ENCODE measurements at places on chromosomes 4 and X.

- DNase-seq, result no peak
These were observed 68.4 kb upstream of the BMP2K start for GRCh38 chr4:78707793-78708192.

GRCh38 chr4:33722800-33723516, 2521.4 kb downstream of the ARAP2 start:
- DNase-seq, result no peak

GRCh38 chrX:75156531-75156945, 455 bp upstream of the ABCB7 start:
- peak; percentile 15 for DNase-seq

GRCh38 chr4:120447774-120448173, 381.1 kb upstream of the MAD2L1 start:
- no peak for DNase-seq

DNA sequence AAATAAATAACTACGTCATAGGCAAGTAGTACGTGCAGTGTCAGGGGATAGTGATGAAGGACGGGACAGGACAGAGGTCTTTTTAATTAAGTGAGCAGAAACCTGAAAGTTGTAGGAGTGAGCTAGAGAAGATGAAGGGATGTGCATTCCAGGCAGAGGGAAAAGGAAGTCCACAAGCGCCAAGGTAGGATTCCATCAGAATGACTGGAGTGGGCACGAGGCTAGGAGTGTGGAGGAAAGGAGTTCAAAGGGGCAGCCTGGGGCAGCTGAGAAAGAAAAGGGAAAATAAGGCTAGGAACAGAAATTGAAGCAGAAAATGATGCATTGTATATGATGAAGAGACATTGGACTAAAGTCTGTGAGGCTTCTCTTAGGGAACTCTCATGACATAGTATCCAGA, 192.2 kb upstream of the TLL1 start:
- no peak for DNase-seq

DNA sequence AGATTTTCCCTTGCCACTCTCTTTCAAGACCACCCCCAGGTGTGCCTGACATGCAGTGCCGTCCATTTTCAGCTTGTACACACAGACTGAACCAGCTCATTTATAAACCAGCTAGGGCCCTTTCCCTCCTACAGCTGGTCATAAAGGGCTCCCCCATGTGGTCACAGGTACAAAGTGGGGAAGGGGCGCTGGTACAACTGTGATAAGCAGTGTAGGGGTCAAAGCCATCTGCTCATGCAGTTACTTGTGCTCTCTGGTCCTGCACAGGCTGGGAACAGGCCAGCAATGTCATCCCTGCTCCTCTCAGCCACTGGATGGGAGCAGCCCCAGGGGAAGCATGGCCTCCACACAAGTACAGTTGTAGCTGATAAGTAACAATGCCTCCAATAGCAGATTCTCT, 20.6 kb downstream of the GABRQ start:
- DNase-seq, result no peak

DNA sequence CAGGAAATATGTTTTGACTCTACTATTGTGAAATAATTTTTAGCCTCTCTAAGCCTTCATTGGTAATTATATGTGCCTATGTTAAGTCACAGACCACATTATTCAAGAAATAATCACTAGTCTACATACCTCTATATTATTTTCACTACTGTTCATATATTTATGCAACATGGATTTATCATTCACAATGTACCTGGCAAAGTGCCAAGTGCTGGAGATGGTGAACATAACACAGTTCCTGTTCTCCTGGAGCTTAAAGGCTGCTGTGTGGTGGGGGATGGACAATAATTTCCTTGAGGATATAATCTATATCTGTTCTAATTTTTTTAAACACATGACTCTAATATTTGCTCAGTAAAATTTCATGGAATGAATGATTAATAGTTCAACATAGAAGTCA, 527.7 kb upstream of the CXorf51A start:
- no peak for DNase-seq

DNA sequence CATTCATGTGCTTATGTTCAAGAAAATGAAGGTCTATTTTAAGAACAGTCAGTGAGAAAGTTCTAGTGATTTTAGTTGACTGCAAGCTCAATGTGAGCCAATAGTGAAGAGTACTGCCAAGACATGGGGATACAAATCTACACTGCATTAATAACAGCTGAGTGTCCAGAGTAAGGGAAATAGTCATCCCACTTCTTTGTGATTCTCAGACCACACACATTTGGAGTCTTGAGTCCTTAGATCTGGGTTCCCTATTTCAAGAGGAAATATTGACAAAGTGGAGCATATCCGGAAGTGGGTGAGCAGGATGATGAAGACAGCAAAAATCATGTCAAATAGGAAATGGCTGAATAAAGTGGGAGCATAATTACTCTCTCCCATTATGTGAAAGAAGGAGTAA, 171.1 kb downstream of the LARP7 start:
- DNase-seq, result no peak

DNA sequence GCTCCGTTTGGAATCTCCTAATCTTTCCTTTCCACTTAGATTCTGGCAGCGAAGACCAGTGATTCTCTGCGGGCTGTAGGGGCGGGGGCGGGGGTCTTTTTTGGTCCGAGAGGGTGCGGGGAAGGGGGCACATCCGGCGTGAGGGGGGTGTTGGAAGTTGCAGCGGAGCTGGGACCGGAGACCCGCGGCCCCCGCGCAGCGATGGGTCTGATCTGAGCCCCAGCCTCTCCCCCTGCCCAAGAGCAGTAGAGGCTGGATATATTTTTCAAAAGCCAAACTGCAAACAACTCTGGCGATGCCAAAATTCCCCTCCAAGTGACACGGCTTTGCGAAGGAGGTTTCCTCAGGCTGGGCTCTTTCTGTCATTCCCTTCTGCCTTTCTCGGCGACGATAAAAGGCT, 355 bp downstream of the GRID2 start:
- no peak for DNase-seq

DNA sequence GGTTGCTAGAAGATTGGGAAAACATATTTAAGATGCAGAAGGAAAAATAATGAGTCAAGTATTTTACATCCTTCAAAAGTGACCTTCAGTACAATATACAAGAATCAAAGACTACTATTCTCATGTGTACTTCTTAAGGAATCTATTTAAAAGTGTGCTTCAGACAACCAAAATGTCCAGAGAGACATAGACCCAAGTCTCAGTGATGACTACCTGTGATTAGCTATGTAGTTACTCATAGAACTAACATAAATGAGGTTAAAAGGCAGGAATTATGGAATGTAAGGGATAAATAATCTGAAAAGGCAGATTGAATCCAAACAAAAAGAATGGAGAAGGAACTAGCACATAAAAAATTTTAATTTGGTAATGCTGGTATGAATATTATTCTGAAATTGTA, 634.7 kb upstream of the FAM241A start:
- no peak for DNase-seq

DNA sequence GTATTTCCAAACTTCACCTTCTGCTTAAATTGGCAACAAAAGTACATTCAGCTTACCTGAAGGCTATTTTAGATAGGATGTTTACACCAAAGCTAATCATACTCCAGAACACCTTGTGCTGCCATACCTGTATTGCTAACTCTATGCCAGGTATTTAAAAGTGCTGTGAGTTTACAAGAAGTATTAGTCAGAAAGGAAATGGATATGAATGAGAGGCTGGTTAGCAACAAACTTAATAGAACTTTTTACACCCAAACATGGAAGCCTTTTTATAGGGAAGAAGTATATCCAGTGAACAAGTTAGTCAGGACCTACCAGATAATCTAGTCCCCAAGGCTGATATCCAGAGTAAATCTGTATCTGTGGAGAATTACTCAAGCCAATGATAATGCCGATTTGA, 131.2 kb upstream of the SPRY1 start:
- DNase-seq, result no peak

- no peak for DNase-seq
These were observed 162.1 kb downstream of the SMIM20 start for GRCh38 chr4:26076000-26076587.

DNA sequence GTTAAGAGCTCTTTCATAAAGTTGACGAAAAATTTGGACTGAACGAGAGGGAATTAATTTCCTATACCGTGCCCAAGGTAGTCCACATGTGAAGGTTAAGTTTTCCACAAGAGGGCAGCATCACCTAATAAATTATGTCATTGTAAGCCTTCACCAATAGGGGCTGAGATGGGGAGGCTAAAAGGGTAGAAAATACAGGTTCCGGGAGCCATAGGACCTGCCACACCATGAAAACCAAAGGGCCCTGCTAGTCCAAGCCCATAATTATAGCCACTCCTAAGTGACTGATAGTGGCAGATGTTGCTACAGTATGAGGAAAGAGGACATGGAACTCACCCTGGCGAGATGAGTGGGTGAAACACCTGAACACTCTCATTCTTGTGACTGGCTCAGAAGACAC, 122.2 kb downstream of the SHROOM4 start:
- DNase-seq, result peak; percentile 43

DNA sequence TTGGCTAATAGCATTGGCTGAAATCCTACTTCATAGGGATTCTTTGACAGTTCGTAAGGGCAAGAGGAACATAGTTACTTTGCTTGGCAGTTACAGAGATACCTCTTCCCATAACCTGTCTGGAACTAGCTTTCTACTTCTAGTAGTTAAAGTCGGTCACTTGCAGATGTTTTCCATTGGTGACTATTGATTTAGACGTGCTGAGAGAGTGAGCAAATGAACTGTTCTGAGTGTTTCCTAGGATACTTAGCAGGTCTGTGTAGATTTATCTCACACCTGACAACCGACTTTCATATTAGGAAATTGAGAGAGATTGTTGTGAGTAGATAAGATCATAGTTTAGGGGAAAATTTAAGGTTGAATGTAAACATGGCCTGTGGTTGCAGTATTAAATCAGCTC, 116.8 kb downstream of the TSPAN7 start:
- DNase-seq, result no peak

GRCh38 chr4:137156054-137156453, 376.2 kb downstream of the PCDH18 start:
- no peak for DNase-seq

DNA sequence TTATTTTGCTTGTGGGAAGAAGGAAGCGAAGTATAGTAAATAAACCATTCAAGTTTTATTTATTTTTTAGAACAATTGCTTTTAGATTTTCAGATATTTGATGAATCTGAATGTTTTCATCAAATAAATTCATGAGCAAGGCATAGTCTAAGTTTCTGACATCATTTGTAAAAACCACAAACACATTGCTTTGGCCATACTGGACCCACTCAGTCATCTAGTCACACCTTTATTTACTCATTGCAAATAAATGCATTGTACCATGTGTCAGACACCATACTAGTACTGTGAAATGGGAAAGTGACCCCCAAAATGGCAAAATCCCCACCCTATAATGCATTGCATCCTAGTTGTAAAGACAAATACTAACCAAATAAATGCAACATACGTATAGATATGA, 449.1 kb upstream of the SMIM31 start:
- no peak for DNase-seq

GRCh38 chrX:152831391-152831790, 528 bp downstream of the NSDHL start:
- DNase-seq, result no peak

- DNase-seq, result no peak
These were observed 210.4 kb upstream of the HCCS start for GRCh38 chrX:10900585-10901289.

- no peak for DNase-seq
These were observed 32.9 kb upstream of the HGFAC start for GRCh38 chr4:3408793-3409330.

DNA sequence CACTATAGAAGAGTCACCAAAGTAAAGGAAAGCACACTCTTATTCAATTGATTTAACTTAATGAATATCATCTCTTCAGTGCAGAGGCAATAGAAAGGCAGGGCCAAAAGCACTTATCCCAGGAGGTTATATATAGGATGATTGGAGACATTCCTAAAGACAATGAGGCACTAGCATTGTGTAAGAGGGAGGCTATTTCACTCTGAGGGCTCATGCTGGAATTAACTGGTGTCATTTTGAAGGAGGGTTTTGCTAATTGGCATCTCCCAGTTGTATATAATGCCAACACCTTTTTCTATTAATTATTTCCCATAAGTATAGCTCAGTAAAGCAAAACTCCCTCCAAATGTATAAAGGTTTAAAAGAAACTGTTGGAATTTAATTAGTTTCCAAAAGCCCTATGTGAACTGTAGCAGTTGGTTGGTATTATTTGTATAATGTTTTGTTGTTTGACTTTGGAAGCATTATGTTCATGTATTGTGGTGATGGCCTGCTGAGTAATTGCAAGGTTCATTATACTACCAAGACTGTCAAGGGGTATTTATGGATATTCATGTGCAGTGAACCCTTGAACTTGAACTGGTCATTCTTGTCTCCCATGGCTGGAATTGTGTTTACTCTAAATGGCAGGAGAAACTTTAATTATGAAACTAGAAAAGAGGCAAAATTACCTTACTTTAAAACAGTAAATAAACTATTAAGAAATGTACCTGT, 270.3 kb downstream of the BMPR1B start:
- DNase-seq, result no peak

- DNase-seq, result no peak
These were observed 88.1 kb upstream of the STOX2 start for GRCh38 chr4:183816882-183817509.

- DNase-seq, result no peak
These were observed 54.7 kb upstream of the MYOZ2 start for GRCh38 chr4:119080721-119081541.

DNA sequence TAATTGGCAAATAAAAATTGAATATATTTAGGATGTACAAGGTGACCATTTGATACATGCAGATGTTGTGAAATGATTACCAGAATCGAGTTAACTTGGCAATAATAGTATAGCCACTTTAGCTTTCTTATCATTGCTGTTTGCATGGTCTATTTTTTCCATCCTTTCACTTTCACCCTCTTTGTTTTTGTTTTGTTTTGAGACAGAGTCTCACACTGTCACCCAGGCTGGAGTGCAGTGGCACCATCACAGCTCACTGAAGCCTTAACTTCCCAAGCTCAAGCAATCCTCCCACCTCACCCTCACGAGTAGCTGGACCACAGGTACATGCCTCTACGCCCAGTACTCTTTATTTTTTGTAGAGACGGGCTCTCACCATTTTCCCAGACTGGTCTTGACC, 218.6 kb upstream of the ADGRL3 start:
- DNase-seq, result no peak

GRCh38 chrX:13659063-13659462, 6.1 kb downstream of the TCEANC start:
- DNase-seq, result no peak

GRCh38 chrX:125507119-125507518, 187.4 kb downstream of the TEX13C start:
- no peak for DNase-seq
